ENCODE measurements at places on chromosomes 2 and 18.
A peak's percentile ranks its signal among the peaks of the same experiment; 100 is the strongest.

DNA sequence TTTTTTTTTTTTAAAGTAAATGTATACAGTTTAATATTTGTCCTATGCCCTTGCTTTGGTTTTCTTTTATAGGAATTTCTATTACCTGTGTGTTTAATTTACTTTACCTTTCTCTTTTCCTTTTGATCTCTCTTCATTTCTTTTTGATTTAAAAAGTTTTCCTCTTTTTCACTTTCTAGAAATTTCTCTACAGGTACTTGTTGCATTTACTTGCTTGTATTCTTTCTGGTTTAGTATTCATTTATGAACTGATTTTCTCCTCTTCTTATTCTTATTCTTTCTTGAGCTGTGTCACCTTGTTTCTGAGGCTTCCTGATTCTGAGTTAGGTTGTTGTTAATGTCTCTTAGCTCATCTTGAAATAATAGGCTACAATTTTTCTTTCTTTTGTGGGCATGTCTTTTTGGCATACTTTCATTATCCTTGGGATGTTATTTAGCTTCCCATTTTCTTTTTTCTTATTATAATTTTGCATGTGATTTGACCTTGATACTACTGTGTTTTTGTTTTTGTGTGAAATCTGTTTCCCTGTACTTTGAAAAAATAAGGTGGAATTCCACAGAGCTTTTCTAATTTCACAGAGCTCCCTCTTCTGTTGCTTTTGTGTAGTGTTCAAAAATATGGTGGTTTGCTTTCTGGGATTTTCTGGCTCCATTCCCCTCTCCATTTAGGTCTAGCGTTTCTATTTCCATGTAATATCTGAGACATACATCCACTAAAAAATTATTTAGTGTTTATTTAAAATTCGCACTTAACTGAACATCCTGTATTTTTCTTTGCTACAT is 25.5 kb upstream of the ALMS1 start:
- DNase-seq, result no peak

GRCh38 chr2:66461664-66462500 is 27.0 kb downstream of the MEIS1 start:
- DNase-seq, result no peak

DNA sequence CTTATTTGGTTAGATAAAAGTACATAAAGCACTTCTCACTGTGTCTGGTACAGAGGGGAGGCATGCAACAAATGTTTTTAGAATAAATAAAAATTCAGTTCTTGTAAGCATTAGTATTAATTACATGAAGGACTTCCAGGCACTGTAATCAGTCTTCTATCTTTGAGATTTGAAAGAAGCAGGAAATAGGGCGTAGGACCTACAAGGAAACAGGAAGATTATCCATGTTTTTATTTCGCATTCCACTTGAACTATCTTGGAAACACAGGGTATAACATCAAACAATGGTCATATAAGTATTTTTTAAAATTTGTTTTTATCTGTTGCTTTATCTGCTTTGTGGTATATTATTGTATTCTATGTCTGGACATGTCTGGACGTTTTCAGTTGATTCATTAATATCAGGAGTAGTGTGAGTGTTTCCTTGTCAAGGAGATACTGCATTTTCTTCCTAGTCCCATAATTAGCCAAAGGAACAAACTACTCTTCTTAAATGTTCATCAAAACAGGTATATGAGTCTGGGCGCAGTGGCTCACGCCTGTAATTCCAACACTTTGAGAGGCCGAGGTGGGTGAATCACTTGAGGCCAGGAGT is 32.5 kb downstream of the BMPR2 start:
- no peak for DNase-seq

GRCh38 chr18:48023334-48024008 is 93.0 kb upstream of the SMAD2 start:
- no peak for DNase-seq

DNA sequence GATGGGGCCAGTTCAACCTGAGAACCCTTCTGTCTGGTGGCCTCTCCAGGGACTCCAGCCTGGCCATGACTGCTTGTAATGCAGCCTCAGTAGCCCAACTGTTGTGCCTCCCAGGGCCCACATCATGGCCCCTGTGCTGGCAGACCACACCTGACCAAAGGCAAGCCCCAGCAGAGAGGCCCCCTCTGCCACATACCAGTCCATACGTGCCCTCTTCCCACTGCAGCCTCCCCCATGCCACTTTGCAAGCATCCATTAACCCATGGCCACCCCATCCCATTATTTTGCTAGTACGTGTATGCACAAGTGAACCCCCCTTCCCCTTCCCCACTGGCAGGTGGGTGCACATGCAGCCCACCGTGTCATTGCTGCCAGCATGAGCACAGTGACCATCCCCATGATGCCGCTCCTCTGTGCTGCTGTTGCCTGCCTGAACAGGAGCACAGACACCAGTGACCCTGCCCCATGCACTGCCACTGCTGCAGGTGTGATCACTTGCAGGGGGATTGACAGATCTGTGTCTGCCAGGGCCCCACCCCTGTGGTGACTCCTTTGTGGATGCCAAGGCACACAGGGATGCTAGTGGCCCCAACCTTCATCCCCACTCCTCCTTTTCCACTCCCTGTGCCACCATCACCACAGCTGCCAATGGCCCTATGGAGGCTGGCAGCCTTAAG is 330.0 kb upstream of the DSEL start:
- no peak for DNase-seq

- DNase-seq, result no peak
Observed at GRCh38 chr2:71880846-71881610, 266.6 kb downstream of the CYP26B1 start.

GRCh38 chr18:28736951-28737350 is 560.0 kb upstream of the CDH2 start:
- DNase-seq, result no peak

- no peak for DNase-seq
Observed at GRCh38 chr2:209719034-209719433, 52.6 kb upstream of the UNC80 start.

GRCh38 chr2:63977904-63978303 is 41.3 kb downstream of the VPS54 start:
- peak; percentile 49 for DNase-seq

- DNase-seq, result no peak
Observed at GRCh38 chr2:106705877-106706276, 180.1 kb downstream of the ST6GAL2 start.

- DNase-seq, result no peak
Observed at GRCh38 chr2:234919711-234920110, 32.1 kb upstream of the SH3BP4 start.

- DNase-seq, result no peak
Observed at GRCh38 chr2:133458280-133458679, 110.0 kb downstream of the NCKAP5 start.

DNA sequence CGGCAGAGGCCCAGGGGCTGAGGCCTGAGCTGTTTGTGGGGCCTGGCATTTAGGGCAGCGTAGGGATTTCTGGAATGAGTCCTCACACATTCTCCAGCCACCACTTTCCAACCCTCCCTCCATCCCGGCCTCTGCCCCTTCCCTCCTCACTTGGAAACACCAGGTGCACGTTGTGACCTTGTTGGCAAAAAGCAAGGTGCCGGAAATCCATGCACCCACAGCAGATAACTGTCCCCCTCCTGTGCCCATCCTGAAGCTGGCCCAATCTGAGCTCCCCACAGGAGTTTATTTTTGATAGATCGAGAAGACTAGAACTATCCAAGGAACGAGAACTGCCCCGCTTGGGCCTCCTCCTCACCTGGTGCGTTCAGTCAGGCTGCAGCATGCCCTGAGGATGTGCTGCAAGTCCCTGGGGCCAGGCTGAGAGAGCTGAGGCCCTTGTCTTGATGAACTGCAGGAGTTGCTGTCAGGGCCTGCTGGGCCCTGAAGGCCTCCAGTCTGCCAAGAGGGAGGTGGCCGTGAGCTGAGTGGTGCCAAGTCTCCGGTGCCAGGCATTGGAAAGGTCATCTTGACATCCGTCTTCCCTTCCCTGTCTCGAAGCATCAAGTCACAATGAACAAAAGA is 55.8 kb downstream of the CTIF start:
- DNase-seq, result no peak

DNA sequence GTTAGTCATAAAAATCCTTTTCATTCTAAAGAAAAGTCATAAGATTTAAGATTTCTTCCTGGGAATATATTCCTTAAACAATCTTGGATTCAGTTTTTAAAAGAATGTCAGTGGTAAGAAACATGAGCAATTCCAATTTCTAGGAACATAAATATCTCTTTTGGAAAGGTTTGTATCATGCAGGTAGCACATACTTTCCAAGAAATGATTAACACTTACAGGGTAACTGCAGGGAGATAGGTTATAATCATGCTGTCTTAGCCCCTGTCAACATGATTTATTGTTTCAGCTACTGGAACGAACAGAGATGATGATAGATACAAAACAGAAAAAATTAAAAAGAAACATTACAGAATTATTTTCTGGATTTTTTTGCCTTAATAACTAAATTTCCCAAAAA is 1537.7 kb downstream of the LRP1B start:
- DNase-seq, result no peak

GRCh38 chr18:13425357-13426091 is 207.0 kb downstream of the LDLRAD4 start:
- peak; percentile 17 for DNase-seq

Measured in stimulated activated naive CD8-positive, alpha-beta T cell treated with anti-CD3 and anti-CD28 coated beads, Interleukin-15, Interleukin-2, amounts not matched to agents 100 U/mL and 50 U/mL, for 24 hours (primary cell).